ENCODE measurements at places on chromosomes 5 and 9.

DNA sequence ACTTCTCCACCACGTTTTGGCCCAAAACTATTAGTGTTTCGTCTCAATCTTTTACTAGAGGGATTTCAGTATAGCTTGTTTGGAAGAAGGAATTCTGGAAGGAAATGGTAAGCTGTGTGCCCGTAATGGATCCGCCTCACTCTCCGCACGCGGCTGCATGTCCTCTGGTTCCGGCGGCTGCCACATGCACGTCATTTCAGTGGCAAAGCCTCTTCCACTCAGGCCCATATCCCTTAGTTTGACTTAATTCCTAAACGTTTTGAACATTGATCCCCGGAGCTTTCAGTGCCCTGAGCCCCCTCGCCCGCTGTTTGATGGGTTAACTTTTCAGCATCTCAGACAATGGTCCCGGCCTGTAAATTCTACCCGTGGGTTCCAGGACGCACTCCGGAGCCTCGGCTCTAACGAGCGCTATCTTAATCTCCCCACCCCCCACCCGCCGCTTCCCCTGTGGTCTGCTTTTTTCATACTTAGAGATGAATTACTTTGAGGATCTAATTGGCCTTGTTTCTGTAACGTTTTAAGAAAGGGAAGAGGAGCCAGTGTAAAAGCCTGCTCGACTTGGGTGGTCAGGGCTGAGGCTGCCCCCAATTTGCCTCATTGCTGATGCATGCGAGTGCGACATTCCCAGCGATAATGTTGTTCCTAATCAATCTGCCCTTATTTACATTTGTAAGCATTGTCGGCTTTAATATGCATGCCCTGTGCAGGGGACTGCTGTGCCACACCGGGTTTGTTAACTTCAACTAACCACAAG is 4.6 kb downstream of the PTCH1 start:
- DNase-seq, result no peak

DNA sequence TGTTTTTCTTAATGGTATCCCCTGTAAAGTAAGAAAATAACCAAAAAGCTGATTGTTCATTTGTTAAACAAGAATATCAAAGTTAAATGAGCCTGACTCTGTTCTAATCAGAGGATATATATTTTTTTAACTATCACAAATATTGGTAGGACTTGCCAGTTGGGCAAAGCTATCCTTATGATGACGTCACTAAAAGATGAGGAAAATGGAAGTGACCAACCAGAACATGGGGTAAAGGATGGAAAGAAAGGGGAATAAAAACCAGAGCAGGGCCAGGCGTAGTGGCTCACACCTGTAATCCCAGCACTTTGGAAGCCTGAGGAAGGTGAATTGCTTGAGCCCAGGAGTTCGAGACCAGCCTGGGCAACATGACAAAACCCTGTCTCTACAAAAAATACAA is 811.6 kb upstream of the DMAC1 start:
- no peak for DNase-seq

DNA sequence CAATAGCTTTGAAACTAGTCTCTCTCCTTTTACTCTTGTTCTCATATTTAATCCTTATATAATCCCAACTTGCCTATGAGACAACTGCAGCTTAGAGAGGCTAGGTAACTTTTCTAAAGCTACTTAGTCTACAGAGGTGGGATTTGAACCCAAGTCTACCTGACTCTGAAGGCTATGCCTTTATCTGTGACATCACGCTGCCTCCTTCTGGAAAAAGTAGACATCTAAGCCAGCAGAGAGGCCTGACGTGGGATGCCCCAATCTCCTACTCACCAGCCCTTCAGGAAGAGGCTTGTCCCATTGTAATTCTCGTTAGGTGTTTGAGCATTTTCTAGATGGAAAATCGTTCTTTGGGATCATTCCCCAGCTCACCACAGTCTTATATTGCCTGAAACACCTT is 167.5 kb downstream of the HSPA4 start:
- no peak for DNase-seq

GRCh38 chr5:23977997-23978396 is 470.6 kb downstream of the PRDM9 start:
- DNase-seq, result no peak

DNA sequence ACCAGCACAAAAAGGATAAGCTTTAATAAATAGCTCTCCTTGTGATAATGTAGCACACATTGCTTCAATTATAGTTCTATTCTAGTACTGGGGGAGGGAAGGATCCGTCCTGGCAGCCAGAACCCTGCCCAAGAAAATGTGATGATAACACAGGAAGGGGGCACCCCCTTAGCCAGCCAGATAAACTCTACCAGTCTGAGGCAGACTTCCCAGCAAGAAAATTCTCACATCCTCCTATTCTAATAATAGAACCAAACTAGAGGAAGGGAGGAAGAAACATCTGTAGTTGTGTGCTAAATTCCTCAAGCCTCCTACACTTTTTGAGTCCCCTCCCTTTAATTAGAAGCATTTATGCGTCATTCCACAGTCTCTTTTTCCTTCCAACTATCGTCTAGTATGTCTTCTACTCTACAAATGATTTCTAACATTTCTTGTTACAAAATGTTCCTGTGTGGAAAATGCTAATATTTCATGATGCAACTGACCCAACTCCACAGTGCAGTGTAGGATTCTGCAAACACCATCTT is 261.0 kb downstream of the SEMA5A start:
- no peak for DNase-seq

DNA sequence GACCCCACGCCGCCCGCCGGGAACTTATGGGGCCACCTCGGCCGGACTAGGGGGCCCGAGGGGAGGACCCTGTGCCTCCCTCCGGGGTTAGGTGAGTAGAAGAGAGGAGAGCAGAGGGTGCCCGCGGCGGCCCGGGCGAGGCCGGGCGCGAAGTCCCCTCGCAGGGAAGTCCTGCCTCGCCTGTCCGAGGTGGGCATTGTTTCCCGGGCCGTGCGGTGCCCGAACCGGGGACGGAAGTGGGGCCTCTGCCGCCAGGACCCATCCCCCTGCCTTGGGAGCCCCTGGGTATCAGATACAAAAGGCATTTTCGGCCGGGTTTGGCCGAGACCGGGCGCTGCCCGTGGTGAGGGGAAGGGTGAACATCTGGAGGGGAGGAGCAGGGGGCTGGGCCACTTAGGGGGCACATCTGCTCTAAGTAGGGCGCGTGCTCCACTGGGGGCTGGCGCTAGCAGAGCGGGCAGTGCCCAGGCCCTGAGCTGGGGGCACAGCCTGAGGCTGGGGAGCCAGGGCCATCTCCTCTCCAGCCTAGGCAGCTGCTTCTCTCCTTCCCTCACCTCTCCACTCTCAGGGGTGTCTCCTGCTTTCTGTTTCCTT is 48.2 kb downstream of the DAB2IP start:
- DNase-seq, result no peak

DNA sequence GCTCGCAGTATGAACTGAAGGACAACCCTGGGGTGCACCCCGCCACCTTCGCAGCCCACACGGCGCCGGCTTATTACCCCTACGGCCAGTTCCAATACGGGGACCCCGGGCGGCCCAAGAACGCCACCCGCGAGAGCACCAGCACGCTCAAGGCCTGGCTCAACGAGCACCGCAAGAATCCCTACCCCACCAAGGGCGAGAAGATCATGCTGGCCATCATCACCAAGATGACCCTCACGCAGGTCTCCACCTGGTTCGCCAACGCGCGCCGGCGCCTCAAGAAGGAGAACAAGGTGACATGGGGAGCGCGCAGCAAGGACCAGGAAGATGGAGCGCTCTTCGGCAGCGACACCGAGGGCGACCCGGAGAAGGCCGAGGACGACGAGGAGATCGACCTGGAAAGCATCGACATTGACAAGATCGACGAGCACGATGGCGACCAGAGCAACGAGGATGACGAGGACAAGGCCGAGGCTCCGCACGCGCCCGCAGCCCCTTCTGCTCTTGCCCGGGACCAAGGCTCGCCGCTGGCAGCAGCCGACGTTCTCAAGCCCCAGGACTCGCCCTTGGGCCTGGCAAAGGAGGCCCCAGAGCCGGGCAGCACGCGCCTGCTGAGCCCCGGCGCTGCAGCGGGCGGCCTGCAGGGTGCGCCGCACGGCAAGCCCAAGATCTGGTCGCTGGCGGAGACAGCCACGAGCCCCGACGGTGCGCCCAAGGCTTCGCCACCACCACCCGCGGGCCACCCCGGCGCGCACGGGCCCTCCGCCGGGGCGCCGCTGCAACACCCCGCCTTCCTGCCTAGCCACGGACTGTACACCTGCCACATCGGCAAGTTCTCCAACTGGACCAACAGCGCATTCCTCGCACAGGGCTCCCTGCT is 3.8 kb downstream of the IRX1 start:
- no peak for DNase-seq

- DNase-seq, result no peak
Observed at GRCh38 chr9:28082671-28083070, 509.4 kb upstream of the C9orf72 start.

DNA sequence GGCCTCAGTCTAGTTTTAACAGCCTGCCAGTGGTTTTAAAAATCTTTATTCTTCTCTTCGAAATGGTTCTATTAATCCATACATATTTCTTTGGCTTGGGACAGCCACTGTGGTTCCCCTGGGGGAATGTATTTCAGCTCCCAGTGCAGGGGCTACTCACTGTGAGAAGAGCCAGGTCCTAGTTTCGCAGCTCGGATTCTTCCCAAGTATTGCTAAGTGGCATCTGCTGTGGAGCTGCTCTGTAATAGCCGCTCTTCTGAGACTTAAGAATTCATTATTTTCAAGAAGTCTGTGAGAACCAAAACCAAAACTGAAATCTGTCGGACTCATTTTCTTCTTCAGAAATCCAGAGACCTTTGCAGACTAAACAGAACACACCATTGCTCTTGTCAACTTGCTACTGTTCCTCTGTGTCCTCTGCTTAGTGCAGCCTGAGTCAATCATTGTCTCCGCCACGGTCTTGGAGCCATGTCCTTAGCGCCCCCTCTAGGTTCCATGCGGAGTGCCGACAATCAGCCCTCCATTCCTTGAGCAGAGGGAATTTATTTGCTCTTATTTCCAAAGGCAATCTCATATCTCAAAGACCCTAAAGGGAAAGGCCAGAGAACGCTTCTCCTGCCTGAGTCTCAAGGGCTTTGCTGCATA is 478.2 kb downstream of the SPATA31D1 start:
- no peak for DNase-seq

- DNase-seq, result peak; percentile 30
Observed at GRCh38 chr9:133803028-133803585, 65.0 kb upstream of the SARDH start.

GRCh38 chr5:126716861-126717260 is 60.1 kb upstream of the LMNB1 start:
- DNase-seq, result no peak

GRCh38 chr9:134353539-134353938 is 27.3 kb downstream of the RXRA start:
- DNase-seq, result no peak

DNA sequence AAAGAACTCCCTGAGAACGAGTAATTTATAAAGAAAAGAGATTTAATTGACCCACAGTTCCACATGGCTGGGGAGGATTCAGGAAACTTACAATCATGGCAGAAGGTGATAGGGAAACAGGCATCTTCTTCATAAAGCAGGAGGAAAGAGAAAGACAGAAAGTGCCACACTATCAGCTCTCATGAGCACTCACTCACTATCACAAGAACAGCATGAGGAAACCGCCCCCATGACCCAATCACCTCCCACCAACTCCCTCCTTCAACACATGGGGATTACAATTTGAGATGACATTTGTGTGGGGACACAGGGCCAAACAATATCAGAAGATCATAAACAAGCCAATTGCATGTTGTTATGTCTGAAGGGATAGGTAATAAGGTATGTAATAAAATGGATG is 935.9 kb upstream of the COX7C start:
- DNase-seq, result no peak

- no peak for DNase-seq
Observed at GRCh38 chr5:153903321-153903720, 135.4 kb downstream of the FAM114A2 start.

GRCh38 chr9:97958812-97959511 is 21.0 kb upstream of the HEMGN start:
- no peak for DNase-seq

DNA sequence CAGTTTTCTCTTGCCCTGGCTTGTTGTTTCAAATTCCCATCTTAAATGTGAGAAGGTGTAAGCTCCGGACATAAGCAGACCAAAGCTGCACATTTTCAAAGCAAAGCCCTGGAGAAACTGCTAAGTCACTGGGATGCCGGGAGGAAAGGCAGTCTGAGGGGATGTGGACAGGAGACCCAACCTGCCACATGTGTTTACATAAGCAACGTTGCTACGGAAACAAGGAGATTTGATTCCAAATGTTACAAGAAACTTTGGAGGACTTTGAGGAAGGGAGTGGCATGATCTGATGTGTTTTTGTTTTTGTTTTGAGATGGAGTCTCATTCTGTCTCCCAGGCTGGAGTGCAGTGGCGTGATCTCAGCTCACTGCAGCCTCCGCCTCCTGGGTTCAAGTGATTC is 25.7 kb upstream of the INSYN2B start:
- no peak for DNase-seq
